ENCODE measurements at places on chromosomes 3 and 15. TPM values are rescaled to one million over a fixed set of nuclear protein-coding genes. Genes with fewer than 3 reads are reported as not detected.

The CHST2 gene
- total RNA-seq = 7.6 TPM

The SCG5 gene
- 15.3 TPM for total RNA-seq

The CGNL1 gene
- 0.29 TPM for total RNA-seq

The BLM gene
- total RNA-seq = 0.33 TPM

The NR2E3 gene
- total RNA-seq = not detected

The TJP1 gene
- total RNA-seq = 61.7 TPM

The AHSG gene
- not detected for total RNA-seq

The CCR1 gene
- 7.6 TPM for total RNA-seq

Measured in smooth muscle cell of trachea (primary cell).